ENCODE measurements at places on chromosomes 3 and 15.

- DNase-seq: no peak
Observed at GRCh38 chr3:185052631-185053030, 100.2 kb downstream of the C3orf70 start.

GRCh38 chr15:55277116-55277564 lies 12.5 kb downstream of the RAB27A start:
- DNase-seq: no peak

DNA sequence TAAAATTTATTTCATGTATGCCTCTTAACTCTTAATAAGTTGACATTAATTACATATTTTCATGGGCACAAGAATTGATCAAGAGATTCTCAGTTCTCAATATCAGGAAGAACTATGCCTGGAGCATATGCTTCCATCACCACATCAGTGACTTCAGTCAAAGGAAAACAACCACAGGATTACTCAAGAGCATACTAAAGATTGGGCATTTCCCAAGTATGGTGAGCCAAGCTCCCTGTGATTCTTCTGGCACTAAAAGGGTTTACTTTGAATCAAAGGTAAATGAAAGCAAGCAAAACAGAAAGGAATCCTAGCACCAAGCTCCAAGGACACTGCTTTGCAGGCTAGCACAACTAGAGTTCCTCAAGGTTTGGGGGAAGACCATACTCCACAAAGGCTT lies 44.6 kb downstream of the FMN1 start:
- no peak for DNase-seq

GRCh38 chr3:13148561-13149329 lies 75.5 kb upstream of the IQSEC1 start:
- DNase-seq: no peak

DNA sequence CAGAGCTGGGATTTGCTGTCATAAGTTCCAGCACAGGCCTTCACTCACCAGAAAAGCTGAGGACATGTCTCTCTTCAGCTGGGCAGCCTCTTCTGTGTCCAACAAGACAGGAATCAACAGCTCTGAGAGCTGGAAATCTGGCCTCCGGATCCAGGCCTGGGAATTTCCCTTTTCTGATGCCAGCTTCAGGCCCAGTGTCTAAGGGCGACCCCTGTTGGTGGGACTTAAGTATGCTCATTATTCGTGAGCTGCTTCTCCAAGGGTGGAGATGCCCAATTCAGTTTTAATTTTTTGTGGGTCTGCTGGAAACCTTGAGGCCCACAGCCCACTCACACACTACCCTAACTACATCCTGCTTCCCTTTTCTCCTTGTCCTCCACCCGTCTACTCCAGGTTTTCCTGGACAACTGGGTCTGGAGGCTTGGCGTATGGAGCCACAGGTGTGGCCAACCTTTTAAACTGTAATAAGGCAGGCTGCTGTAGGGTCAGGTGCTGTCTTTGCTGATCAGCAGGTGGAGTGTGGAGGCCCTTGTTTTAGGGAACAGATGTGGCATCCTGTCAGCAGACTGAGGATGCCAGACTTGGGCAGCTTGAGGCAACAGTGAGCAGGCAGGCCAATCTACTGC lies 2.6 kb upstream of the CEMIP start:
- peak; percentile 16 for DNase-seq

DNA sequence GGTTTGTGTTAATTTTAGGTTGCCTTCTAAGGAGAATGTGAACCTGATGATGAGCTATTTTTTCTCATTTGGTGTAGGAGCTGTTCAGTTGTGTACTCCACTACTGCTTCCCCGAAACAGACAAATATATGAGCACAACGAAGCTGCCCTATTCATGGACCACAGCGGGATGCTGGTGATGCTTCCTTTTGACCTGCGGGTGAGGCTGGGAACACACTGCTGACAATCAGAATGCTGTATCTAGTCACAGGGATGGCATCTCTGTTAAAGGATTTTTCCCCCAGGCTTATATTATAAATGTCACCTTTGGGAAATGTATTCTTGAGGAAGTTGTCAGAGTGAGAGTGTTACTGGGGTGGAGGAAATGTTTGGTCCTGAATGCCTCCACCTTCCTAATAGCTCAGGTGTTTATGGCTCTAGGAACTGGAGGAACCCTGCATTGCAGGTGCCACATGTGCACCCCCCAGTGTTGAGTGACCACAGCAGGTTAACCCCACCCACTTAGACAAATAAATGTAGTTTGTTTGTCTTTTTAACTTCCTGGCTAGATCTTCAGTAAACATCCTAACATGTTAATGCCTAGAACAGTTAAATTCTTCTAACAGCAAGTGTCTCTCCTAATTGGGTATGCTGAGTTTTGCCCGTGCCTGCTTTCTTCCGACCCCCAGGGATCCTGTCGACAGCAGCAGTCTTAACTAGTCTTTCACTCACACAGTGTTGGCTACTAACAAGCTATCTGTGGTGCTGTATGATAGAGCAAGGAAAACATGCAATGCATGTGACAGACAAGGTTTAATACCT lies 35.7 kb downstream of the SRP14 start:
- DNase-seq: no peak

- no peak for DNase-seq
Observed at GRCh38 chr15:61112231-61112630, 116.9 kb downstream of the RORA start.

- DNase-seq: no peak
Observed at GRCh38 chr3:150746791-150747590, 16.0 kb downstream of the SIAH2 start.

GRCh38 chr3:60076331-60076730 lies 1026.5 kb upstream of the CFAP20DC start:
- no peak for DNase-seq

- DNase-seq: peak; percentile 84
Observed at GRCh38 chr15:47756872-47757271, 39.6 kb downstream of the SEMA6D start.

DNA sequence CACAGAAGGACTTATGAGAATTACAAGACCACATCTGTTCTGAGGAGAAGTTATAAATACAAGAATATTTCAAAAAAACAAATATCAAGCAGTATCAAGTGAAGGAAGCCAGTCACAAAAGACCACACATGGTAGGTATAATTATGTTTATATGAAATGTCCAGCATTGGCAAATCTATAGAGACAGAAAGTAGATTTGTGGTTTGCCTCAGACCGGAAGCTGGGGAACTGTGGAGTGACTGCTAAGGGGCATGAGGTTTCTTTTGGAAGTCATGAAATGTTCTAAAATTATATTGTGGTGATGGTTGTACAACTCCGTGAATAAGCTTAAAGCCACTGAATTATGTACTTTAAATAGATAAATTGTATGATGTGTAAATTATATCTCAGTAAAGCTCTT lies 136.9 kb downstream of the FRMD5 start:
- no peak for DNase-seq

GRCh38 chr3:53892286-53892637 lies 603 bp upstream of the SELENOK start:
- no peak for DNase-seq

DNA sequence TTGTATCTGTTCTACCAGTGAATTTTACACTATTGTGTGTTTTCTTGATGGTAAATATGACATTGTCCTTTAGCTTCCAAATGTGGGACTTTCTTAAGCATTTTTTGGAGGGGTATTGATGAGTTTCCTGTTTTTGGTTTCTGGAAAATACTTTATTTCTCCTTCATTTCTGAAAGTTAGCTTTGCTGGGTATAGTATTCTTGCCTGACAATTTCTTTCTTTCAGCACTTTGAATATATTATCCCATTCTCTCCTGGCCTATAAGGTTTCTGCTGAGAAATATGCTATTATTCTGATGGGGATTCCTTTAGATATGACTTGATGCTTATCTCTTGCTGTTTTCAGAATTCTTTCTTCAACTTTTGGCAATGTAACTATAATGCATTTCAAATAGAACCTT lies 15.4 kb upstream of the ATP2C1 start:
- no peak for DNase-seq

DNA sequence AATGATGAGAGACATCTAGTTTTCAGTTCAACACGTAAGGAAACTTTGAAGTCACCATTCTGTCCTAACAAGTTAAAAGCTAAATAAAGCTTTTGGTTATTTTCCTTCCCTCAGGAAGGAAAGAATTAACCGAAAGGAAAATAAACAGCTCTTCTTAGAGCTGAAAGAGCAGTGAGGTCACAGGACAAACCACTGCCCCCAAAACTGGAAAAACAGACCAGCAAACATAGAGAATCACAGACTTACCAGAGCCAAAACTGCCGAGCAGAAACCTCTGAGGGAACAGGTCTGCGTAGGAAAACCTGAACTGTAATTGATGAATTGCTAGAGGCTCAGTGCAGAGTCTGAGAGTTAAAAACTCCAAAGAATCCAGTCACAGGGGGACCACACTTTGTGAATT lies 14.7 kb downstream of the USP50 start:
- DNase-seq: no peak

GRCh38 chr3:134600685-134601463 lies 49.9 kb downstream of the KY start:
- peak; percentile 63 for DNase-seq

GRCh38 chr15:67385971-67386370 lies 131.4 kb downstream of the IQCH start:
- no peak for DNase-seq

DNA sequence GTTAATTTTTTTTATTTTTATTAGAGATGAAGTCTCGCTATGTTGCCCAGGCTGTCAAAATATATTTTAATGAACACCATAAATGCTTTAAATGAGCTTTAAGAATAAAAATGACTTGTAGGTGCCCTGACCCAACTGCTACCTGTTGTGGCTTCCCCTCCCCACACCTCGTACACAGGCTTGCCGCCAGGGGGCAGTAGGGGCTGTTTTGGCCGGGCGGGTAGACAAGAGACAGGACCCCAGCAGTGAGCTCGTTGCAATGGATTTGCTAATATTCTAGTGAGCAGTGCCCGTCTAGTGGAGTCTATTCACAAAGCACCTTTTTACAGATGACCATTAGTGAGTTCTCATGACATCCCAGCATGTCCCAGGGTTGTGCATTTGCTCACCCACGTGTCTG lies 418.1 kb downstream of the OCA2 start:
- DNase-seq: no peak

DNA sequence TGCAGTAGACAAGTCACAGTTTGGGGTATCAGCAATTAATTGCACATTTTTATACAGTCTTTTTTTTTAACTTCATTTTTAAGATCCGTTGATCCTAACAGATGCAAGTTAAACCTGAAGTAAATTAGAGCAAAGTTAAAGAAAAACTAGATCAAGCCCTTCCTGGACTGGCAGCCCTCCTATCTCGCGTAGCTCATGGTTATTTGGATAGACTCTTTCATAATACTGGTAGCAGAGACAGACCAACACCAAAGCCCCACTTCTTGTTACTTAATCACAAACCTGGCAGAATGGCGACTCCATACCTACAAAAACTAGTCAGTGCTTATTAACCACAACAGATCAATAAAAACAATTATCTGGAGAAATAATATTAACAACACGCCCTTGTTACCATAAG lies 26.8 kb downstream of the SOX2 start:
- no peak for DNase-seq

DNA sequence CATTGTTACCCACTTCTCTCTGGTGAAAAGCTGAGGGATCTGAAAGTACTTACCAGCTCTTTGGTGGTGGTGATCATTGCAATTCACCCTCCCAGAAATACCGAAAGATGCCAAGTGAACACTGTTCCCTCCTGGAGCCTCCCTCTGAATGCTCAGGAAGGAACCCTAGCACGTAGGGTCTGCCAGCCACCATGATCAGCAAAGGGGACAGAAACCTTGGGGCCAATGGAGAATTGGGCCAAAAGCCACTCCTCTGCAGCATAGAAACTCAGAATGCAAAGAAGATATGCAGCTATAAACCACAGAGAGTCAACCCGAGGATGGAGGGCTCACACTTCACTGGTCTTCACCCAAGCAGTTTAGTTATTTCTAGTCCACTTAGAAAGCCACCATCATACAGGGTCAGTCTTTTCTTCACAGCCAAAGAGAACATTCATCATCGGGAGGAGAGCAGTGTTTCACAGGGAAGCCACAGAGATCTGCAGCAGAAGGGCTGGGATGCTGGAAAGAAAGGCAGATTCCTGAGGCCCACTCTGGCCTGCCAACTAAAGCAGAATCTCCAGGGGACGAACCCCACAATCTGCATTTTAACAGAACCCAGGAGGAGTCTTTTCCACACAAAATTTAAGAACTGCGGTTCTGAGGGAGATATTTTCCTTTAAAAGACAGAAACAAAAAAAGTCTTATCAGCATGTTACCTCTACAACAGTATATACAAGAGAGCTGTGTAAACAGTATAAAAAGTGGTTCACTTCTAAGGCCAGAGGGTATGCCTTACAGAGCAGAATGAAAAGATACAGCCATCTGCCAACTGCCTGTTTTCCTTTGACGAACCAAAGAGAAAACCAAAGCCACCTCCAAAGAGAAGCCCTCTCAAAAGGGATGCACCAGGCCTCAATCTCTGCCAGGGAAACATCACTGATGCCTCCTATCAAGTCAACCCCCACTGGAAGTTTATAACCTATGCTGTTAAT lies 11.3 kb downstream of the TBC1D2B start:
- DNase-seq: no peak

GRCh38 chr15:100310513-100311153 lies 31.1 kb downstream of the ADAMTS17 start:
- DNase-seq: no peak

DNA sequence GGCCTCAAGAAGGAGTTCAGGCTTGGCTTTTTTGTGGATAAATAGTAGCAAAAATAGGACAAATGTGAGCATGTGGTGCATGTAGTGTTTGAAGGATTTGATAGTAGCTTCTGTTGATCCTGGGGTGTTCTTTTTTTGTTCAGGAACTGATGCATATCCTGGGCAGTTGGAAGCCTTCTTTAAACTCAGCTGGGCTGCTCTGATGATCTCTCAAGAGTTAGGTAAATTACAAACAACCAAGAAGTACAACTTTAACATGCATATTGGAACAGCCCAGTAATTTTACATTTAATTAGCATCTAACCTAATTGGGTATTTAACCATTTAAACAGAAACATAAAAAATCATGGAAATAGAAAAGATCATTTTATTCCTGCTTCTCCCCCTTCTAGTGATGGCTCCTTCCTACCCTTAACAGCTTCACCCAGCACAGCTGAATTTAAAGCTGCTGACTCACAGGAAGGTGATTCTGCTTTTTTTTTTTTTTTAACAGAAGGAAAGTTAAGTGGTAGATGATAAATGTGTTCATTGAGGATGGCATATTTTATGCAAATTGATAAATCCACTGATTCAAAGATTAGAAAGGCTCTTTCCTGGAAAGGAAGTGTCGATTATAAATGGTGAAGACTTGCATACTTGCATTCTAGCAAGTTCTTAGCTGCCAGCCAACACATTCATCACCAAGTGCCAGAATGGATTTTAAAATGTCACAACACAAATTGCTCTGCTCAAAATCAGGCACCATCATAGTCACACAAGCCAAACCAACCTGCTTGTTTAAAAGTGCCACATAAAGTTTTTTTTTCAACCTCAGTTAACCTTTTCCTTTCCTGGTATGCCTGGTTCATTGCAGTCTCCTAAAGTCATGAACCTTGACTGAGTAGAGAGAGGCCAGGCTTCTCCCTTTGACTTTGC lies 20.0 kb downstream of the SLC35G2 start:
- peak; percentile 83 for DNase-seq

- no peak for DNase-seq
Observed at GRCh38 chr3:146502887-146503460, 33.6 kb upstream of the PLSCR2 start.

GRCh38 chr3:29486096-29486495 lies 205.2 kb downstream of the RBMS3 start:
- DNase-seq: no peak

GRCh38 chr15:27361438-27361837 lies 390.5 kb downstream of the GABRG3 start:
- DNase-seq: no peak

GRCh38 chr15:52912172-52912571 lies 122.0 kb upstream of the ONECUT1 start:
- DNase-seq: no peak

- DNase-seq: no peak
Observed at GRCh38 chr15:54559405-54560069, 581.3 kb downstream of the UNC13C start.

- DNase-seq: no peak
Observed at GRCh38 chr15:79641841-79642240, 209.7 kb downstream of the MINAR1 start.

Data from kidney capillary endothelial cell (primary cell).